Fibroblast of lung (primary cell): ENCODE measurements at places on chromosomes 16 and 17. TPM values are rescaled to one million over a fixed set of nuclear protein-coding genes. Genes with fewer than 3 reads are reported as not detected.

DNA sequence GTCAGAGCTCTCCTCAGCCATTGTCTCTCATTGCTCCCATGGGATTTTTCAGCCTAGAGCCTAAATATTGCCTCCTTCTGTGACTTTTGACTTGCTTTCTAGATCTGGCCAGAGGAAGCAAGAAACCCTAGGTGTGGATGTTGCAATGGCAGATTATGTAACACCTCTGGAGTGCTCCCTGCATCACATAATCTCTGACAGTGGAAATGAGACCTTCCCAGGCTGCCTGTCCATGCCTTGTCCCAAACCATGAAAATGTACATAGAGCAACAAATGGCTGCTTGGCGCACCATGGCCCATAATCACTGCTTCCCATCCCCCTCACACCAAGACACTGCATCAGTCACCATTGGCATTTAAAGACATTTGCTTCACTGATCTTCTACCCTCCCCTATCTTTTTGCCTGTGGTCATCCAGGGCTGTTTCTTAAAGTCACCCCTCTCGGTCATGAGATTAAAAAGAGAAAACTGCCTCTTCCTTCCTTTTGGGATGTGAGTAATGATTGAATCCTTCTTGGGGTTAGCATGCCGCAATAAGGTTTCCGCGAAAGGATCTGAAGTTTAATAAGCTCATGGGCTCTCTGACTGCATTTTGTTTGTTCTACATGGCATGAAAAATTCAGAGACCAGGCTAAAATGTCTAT lies 34.2 kb upstream of the CCL2 start:
- no peak overlapping the region for H3K4me3 ChIP-seq
- H3K36me3 ChIP-seq = no peaks in the 10 kb centered on the region
- no peaks in the 10 kb centered on the region for H3K4me1 ChIP-seq
- H3K27ac ChIP-seq = no peak overlapping the region

GRCh38 chr16:13645601-13646245 lies 274.2 kb upstream of the ERCC4 start:
- no peak overlapping the region for H3K4me3 ChIP-seq
- H3K36me3 ChIP-seq = no peaks in the 10 kb centered on the region

- no peak for DNase-seq
- H3K4me3 ChIP-seq = no peak overlapping the region
- H3K27ac ChIP-seq = no peak overlapping the region
- H3K36me3 ChIP-seq = no peaks in the 10 kb centered on the region
- no peaks in the 10 kb centered on the region for H3K27me3 ChIP-seq
Observed at GRCh38 chr16:76222087-76222486, 55.1 kb upstream of the CNTNAP4 start.

DNA sequence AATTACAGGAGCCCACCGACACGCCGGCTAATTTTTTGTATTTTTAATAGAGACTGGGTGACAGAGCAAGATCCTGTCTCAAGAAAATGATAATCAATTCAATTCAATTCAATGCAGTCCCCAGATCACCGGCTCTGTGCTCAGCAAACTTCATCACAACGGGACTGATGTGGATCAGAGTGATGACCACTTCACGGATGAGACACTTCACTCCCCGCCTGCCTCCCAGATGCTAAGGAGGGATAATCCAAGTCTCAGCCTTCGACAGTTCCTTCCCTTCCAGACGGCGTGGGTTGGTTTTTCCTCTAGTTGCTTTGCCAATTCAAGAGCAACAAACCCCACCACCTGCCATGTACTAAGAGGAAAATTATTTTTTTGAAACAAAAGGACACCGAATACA lies 93.8 kb downstream of the ZDHHC7 start:
- no peak for DNase-seq
- H3K27me3 ChIP-seq = peaks cover 12% of the 10 kb centered on the region
- H3K27ac ChIP-seq = no peak overlapping the region
- peaks cover 3% of the 10 kb centered on the region for H3K4me1 ChIP-seq

DNA sequence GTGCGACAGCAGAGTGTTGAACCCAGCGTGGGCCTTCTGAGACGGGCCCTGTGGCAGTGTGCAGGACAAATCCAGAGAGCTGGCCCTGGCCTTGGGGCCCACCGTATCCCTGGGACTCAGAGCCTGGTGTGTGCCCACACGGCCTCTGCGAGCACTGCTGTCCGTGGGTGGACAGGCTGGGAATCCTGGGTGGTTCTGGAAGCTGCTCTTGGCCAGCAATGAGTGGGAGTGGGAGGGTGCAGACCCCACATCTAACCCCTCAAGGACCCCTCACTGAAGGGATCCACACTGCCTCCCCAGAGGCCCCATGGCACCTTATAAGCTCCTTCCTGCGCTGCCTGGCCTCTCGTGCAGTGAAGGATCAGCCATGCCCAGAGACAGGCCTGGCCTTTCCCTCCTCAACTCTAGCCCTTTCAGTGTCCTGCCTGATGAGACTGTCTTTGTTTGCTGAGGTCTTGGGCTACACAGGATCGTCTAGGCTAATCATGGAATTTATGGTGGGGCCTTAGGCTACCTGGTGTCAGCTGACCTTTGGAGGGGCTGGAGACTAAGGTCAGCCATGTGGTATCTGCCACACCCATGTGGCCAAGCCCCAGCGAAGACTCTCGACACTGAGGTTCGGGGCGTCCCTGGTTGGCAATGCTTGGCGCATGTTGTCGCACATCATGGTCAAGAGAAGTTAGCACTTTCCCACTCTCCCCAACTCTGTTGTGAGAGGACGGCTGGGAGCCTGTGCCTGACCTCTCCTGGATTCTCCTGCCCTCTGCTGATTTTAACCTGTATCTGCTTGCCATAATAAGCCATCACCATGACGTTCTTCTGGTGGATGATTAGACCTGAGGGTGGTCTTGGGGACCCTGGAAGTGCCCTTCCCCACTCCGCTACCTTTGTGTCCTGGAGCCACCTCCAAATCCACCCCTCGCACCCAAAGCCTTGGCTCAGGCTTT lies 16.4 kb upstream of the GINS2 start:
- H3K27me3 ChIP-seq = no peaks in the 10 kb centered on the region
- no peak overlapping the region for H3K4me3 ChIP-seq
- DNase-seq = no peak
- peaks cover 2% of the 10 kb centered on the region for H3K36me3 ChIP-seq
- no peaks in the 10 kb centered on the region for H3K4me1 ChIP-seq

DNA sequence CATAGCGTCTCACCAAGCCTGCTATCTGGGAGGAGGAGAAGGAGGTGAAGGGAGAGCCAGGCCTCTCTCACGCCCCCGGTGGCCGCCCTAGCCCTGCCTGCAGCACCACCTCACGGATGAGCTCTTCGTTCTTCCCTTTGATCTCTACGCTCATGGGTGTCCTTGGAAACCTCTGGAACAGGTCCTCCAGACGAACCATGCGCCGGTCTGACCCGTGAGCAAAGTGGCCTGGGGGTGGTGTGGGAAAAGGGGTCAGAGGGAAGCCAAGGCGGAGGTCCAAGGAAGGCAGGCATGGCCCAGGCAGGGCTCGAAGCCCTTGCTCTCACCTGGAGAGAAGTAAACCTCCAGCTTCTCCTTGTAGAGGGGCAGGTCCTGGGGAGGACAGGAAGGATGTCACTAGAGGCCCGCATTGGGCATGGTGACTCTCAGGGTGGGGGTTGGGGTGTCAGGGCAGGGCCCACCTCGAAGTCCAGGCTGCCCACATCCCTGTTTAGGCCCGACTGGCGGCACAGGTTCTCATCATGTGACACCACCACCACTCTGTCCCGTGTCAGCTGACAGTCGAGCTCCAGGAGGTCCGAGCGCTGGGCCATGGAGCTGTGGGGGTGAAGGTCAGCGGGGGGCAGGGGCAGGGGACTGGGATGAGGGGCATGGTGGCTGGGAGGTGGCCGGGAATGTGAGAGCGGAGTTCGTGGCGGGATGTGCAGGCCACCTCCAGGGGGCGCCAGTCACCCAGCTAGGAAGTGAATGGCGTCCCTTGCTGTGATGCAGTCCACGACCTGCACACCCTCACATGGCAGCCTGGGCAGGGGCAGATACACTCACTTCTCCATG lies 923 bp downstream of the GDPD3 start:
- no peak overlapping the region for H3K4me3 ChIP-seq
- peak; percentile 30 for DNase-seq
- H3K27me3 ChIP-seq = no peaks in the 10 kb centered on the region
- peaks cover 23% of the 10 kb centered on the region for H3K36me3 ChIP-seq
- peaks cover 8% of the 10 kb centered on the region for H3K4me1 ChIP-seq

- H3K36me3 ChIP-seq = no peaks in the 10 kb centered on the region
- H3K27me3 ChIP-seq = no peaks in the 10 kb centered on the region
- DNase-seq = no peak
- no peak overlapping the region for H3K4me3 ChIP-seq
- no peaks in the 10 kb centered on the region for H3K4me1 ChIP-seq
Observed at GRCh38 chr17:57599271-57600045, 145.6 kb downstream of the CCDC182 start.

RBBP6 gene
- 16.4 and 16.8 TPM in 2 replicates for total RNA-seq

CCL5 gene
- not detected in 2 replicates for total RNA-seq
